AG09309 (cell line): ENCODE measurements at places on chromosomes 1 and 21.

DNA sequence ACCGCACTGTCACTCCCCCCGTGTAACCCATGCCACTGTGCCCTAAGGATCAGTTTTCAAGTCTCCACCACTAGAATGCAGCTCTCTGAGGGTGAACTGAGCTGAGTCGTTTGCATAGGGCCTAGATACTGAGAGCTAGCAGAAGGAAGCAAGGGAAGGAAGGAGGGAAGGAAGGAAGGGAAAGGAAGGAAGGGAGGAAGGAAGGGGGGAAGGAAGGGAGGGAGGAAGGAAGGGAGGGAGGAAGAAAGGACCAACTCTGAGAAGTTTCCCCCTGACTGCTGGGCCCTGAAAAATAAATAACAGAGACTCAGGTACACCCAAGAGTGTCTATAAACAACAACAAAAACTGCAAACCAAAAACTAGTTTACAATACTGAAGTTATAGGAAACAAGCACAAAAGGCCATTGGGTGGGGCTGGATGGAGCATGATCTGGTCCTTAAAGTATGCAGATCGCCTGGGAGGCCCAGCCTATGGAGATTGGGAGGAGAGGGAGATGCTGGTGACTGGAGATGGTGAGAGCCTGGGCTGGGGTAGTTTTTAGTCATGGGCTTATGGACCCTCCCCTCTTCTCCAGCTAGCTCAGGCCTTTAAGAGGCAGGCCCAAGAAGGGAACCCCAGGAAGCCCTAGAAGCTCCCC is 1.7 kb upstream of the MRPS15 start:
- no peak for DNase-seq

GRCh38 chr1:19478322-19478721 is 7.0 kb downstream of the CAPZB start:
- DNase-seq, result no peak

- DNase-seq, result no peak
Observed at GRCh38 chr21:44448651-44449131, 6.6 kb upstream of the LRRC3 start.

GRCh38 chr1:9319208-9319788 is 26.6 kb downstream of the SPSB1 start:
- DNase-seq, result no peak

DNA sequence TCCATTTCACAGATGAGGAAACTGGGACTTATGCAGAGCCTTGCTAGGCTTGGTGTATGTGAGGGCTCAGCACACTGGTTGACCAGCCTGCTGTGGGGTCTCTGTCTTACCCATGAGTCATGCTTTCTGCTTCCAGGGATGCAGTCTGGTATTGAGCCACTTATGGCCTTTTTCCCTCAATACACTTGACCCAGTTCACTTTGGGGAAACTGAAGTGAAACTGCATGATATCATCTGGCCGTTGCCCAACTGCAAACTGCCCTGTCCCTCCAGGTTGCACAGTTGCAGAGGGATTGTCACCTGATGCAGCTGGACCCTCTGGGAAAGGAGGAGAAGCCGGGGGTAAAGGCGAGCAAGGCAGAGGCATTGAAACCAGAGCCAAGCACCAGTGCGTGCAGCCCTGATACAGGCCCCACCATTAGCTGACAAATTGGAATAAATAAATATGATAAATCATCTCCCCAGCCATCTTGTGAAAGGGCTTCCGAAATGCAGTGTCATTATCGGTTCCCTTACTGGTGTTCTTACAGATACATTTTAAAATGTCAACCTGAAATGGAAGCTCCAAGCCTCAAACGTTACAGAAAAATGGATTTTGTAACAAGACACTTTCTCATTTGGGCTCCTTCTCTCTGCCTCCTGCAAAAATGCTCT is 39.3 kb upstream of the DUSP10 start:
- DNase-seq, result no peak

DNA sequence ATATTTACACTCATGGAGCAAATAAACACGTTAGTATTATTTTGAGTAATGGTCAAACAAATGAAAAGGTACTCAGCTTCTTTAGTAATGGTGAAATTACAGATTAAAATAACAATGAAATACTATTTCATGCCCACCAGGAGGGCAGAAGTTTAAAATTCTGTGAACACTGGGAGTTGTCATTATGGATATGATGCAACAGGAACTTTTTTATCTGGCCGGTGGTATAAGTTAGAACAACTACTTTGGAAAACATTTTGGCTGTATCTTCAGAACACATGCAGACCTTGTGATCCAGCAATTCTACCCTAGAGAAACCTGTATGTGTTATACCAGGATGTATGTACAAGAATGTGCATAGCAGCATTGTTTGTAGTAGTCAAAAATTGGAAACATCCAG is 23.2 kb upstream of the PPP1R8 start:
- DNase-seq, result no peak

- no peak for DNase-seq
Observed at GRCh38 chr1:182875889-182876288, 36.7 kb downstream of the DHX9 start.

- no peak for DNase-seq
Observed at GRCh38 chr1:114334297-114334696, 176.7 kb downstream of the TRIM33 start.

- no peak for DNase-seq
Observed at GRCh38 chr1:184161071-184161698, 109.7 kb downstream of the TSEN15 start.

DNA sequence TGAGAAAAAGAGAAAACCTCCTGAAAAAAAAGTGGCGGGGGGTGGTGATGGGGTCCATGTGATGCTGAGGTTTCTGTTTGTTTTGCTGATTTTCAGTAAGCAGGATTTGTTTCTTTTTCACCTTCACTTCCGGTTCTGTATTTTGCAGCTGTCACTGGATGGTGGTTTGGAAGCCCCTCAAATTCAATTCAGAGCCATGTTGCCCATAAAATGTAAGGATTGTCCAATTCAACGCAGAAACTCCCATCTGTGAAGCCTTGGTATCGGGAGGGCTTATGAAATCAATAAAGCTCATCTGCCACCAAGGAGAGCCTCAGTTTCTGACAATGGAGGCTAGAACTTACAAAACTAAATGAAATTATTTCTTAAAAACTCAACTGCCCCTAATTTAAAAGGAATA is 12.1 kb downstream of the CAPN8 start:
- DNase-seq, result no peak

GRCh38 chr1:61120998-61121397 is 38.6 kb downstream of the NFIA start:
- DNase-seq, result no peak

DNA sequence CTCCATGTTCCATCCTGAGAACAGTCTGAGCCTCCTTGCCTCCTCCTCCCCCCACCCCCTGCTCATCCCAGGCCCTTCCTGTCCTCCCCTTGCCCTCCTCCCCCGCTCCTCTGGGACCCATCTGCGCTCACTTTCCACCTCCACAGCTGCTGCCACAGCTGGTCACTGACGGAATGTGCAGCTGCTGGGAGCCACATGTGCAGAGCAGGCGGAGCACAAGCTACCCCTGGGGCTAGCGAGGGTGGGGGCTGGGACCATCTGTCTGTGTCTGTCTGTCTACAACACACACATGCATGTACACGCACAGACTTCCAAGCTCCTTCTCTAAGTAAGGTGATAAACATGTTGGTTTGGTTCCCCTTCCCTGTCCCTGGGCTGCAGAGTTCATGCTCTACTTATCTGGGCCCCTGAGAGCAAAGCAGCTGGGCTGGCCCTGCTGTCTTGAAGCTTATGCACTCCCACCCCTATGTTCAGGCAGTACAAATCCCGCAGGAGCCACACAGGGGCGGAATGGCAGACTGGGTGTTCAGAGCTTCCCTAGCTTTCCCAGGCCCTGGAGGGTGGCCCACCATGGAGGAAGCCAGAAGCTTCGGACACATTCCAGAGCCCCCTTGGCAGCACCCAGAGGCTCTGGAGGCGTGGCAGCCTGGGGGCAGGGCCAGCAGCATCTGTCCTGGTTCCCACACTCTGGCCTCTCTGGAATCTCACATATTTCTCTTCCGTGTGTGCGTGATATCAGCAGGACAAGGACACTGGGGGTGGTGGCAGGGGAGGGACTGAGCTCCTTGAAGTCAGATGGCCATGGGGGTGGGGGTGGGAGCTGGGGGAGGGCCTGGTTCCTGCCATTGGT is 7.0 kb upstream of the HEYL start:
- no peak for DNase-seq

DNA sequence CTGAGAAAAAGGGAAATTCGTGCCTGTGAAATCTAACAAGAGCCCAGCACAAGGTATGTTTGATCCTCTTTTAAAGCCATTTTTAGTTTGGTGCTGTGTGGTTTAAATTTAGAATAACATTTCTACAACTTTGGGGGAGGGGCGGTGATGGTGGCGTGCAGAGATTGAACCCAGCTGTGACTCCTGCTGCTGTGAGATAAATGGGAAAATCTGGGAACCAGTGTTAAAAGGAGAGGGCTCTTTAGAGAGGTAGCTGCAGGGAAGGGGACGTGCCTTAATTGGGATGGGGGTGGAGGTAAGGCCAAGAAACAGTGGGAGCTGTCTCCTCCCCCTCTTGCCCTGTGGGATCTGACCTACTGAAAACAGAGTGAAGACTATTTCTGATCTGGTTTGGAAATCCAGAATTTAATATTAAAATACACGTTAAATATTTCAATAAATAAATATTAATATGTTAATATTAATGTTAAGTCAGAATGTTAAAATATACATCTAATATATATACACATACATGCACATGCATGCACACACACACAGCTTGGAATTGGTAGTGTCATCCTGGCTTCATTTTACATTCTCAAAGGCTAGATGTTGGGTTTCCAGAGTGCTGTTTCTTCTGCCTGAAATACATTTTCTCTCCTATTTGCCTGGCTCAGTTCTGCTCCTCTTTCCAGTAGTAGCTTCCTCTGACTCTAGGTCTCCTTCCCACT is 30.1 kb upstream of the DNAJC6 start:
- no peak for DNase-seq

DNA sequence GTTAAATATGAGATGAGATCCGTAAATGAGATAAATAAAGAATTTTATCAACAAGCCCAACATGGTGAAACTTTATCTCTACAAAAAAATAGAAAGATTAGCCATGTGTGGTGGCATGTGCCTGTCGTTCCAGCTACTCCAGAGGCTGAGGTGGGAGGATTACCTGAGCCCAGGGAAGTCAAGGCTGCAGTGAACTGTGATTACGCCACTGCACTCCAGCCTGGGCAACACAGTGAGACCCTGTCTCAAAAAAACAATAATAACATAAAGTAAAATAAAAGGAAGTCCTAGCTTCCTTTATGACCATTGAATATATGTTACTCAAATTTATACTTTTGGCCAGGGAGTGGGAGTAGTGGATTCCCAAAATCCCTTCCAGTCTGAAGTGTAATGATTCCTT is 48.7 kb upstream of the TEKT2 start:
- no peak for DNase-seq

DNA sequence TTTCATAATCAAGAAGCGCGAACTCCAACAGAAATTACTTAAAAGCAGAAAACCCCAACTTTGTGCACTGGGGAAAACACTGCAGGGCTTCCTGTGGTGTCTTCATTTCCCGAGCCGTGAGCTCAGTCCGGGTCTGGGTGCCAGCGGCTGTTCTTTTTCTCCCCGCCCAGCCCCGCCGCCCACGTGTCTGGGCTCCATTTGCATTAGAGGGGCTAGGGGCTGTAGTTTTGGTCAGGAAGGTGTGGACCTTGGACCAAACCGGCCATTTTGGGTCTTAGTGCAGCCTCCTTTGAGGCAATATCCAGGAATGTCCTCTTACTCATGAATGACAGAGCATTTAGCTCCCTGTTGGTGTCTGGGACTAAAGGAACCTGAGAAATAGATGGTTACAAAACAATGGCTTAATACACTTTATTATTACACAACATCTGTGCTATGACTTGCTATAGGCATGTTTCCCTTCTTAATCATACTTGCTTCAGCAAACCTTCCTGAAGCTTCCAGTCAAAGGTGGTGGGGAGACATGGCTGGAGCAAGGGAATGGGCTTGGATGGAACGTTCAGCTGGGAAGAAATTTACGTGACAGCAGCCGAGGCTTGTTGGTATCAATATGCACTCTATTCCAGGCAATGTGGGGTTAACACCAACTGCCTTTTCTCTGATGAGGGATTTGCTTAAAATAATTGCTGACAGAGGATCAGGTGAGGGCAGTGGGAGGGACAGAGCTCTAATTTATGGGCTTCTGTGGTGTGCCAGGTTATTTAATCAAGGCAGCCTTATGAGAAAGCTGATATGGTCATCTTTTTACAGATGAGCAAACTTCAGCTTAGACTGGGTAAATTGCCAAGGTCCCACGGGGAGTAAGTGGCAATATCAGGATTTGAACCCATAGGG is 1.1 kb downstream of the AGTRAP start:
- peak; percentile 67 for DNase-seq

DNA sequence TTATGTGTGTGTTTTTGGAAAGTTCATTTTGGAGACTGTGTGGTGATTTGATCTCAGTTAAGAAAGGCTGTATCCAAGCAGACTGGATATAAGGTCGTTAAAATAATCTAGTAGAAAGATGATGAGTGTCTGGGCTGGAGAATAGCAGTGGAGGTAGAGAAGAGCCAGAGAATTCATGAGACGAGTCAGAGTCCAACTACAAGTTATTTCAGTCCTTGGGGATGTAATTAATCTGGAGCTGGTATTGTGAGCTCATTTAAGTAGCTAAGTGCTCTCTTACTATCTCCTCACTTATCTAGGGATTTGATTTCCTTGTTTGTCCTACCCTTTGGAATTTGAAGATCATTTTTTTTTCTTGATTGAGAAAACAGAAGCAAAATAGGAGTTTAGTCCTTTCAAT is 1219.0 kb upstream of the ADGRL4 start:
- no peak for DNase-seq

DNA sequence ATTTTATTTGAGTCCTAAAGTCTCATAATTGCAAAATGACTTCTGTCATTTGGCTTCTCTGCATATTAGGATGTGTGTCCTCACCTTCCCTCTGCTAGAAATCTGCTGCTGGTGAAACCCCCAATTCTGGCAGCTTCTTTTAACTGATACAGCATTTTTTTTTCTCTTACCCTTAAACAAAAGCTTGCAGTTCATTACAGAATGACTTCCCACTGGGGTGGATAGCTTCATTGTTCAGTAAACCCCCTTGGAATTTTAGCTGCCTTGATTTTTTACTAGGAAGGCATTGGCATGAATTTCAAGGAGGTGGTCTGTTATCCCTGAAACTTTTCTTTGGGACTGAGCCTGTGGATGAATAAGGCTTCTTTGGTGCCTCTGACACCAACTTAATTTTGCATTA is 16.8 kb downstream of the TSEN15 start:
- no peak for DNase-seq

GRCh38 chr21:34344584-34344983 is 19.2 kb upstream of the KCNE2 start:
- no peak for DNase-seq

DNA sequence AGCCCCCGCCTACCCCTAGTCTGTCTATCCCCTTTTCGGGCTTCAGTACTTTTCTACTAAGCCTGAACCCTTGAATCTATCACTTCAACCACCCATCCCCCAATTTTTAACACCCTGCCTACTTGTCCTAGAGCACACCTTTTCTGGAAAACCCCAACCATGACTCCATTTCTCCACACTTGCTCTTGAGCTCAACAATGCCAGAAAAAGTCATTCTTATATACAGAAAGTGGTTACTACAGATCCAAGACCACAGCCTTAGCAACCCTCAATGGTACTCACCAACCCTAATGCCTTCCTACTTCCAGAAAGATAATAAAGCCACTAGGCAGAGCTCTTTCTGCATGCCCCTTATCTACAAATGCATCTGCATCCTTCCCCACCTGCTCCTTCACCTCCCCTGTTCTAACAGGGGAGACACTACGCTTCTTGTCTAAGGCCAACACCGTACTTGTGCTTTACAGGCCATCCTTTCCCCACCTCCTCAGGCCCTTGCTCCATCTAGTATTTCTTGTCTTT is 41.2 kb downstream of the DMAP1 start:
- no peak for DNase-seq
